ENCODE measurements at places on chromosomes 3 and 15.

- DNase-seq, result no peak
Observed at GRCh38 chr15:25741256-25741580, 121.9 kb downstream of the ATP10A start.

GRCh38 chr15:25710184-25710583 is 152.9 kb downstream of the ATP10A start:
- no peak for DNase-seq

- DNase-seq, result no peak
Observed at GRCh38 chr15:95121191-95121590, 889.8 kb downstream of the MCTP2 start.

DNA sequence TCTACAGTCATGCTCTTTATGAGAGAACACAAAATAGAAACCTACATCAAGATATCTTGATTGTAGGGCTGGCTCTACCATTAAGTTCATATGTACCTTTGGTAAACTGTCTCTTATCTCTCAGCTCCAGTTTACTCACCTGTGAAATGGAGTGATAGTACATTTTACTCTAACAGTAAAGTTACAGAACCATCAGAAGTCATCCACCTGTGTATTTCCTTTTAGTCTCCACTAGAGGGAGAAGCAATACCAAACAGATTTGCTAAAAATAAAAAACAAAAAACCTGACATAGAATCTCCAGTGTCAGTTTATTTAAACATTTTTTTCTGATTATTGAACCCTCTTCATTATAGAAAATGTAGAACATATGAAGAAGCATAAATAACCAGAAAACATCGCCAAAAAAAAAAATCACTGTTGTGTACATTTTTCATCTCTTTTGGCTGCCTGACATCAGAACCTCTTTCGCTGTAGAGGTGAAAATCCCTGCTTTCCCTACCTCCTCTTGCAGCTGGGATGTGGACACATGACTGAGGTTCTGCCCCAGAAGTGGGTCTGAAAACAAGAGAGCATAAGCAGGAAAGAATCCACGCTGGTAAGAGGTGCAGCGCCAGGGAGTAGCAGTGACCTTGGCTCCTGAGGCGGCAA is 48.7 kb upstream of the WDR72 start:
- DNase-seq, result no peak

GRCh38 chr3:153291059-153291685 is 129.1 kb downstream of the RAP2B start:
- no peak for DNase-seq

DNA sequence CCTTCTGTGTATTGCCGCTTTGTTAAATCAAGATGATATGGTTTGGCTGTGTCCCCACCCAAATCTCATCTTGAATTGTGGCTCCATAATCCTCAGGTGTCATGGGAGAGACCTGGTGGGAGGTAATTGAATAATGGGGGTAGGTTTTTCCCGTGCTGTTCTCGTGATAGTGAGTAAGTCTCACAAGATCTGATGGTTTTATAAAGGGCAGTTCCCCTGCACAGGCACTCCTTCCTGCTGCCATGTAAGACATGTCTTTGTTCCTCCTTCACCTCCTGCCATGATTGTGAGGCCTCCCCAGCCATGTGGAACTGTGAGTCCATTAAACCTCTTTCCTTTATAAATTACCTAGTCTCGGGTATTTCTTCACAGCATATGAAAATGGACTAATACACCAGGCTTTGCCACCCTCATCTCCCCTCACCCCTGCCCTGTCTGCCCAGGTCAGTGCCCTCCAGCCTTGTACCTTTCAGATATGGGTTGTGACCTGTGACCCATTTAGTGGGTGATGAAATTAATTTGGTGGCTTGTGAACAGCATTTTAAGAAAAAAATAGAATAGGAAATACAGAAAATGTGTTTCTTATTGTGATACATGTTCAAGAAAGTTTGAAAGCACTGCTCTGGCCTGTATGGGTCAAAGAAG is 56.1 kb upstream of the MCF2L2 start:
- DNase-seq, result no peak

DNA sequence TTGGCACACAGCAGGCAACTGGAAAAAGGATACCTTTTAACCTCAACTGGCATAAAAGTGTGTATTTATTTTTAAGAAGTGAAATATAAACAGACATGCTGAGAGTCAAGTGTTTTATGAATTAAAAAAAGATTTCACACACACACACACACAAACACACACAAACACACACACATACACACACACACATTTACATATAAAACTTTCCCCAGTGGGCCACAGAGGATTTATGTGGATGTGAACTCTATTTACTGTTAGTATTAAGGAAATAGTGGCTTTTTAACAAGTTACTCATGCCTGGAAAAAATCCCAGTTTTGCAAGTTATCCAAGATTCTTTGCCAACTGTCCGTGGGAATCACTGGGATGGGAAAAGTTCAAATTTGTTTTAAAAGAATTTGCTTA is 725.9 kb upstream of the NR2F2 start:
- DNase-seq, result no peak

DNA sequence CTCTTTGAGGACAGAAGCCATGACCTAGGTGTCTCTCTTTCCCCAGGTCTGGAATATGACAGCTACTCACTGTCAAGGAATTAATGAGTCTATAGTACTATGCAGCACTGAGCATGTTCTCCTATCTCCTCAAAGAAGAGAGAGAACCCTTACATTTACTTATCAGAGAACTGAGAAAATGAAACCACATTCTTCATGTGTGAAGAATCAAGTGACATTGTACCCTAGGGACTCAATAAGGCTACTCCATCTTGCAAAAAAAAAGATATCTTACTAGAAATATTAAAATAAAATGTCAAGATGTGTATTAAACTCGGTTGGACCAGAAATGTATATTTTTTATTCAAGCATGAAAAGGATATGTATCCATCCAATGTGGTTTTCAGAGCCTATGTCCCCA is 133.2 kb upstream of the COL8A1 start:
- DNase-seq, result peak; percentile 10

DNA sequence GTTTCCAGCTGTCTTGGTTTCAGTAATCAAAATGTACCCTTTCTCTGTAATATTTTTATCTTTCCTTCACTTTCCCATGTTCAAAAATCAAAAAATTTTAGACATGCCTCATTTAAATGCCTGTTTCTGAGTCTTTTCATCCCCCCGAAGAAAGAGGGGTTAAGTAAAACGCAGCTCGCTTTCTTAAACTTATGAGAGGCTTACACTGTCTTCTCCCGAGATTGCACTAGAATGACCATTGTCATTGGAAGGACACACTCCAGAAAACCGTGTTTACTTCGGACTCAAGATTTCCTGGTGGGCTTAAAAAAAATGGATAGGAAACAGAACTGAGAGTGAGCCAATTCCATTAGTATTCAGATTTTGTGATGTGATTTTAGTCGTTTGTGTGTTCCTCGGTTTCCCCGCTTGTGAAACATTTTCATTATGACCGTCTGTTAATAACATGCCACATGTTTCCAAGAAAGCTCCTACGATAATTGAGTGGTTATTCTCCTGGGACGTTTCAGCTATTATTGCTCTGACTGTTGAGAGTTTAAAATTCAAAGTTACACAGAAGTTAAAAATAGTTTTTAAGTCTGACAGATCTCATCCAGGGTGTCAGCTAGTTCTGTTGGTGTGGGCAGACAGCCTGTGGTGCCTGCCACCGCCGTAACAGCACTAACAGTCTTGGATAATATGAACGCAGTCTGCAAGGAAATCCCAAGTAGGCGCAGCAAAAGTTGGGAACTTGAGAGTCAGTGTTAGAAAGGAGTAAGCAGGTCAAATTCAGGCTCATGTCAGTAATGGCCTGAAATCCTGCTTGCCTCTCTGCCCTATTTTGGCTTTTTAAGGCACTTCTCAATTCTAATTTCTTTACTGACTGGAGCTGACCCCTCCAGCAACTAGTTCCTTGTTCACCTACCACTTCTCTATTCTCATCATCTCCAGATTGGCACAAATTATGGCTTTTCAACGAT is 1.5 kb downstream of the CRYBG3 start:
- no peak for DNase-seq

DNA sequence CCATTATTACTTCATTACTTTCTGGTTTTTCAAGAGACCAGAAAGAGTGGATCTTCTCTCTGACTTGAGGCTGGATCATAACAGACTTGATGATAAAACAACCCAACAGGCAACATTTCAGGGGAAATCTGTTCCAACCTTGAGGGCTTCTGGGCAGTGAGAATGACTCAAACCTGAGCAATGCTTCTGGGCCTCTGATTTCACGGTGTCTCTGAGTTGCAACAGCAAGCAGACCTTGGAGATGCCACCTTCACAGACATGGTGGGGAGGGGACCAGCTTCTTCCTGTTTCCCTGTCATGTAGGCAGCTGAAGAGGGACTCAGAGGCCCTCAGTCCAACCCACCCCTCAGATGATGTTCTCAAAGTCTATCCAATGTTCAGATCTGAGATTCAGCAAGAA is 104.0 kb downstream of the ABHD5 start:
- no peak for DNase-seq

DNA sequence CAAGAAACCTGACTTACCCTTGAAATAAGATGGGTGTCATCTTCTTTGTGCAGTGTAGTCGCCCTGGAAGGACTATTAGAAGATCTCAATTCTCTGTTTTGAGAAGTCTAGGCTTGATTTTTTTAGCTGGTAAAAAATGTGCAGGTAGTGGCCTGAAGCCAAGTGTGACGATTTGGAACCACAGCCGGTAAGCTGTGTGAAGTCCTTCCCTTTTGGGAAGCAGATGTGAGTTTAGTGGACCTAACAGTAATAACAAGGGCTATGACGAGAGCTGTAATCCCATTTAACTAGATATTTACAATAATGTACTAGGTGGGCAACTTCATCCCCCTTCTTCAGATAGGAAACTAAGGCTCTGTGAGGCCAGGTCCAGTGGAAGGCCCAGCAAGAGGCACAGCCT is 81.7 kb upstream of the MYZAP start:
- DNase-seq, result no peak

DNA sequence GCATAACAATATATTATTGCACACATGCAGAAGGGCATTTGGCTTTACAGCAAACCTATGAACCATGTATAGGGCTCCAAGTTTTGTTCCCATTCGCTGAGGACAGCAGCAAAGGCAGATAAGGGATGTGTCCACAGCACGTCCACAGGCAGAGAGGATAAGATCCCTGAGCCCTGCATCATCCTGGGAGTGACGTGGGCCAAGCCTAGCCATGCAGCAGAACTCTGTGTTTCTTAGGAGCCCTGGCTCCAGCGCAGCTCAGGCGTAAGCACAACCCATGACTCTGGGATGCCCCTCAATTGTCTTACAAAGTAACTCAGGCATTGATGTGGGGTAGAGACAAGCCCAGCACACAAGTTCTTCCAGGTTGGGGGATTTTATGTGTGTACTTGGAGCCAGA is 194.3 kb upstream of the CTDSPL start:
- no peak for DNase-seq

GRCh38 chr3:121998030-121998580 is 23.9 kb downstream of the ILDR1 start:
- DNase-seq, result no peak

- DNase-seq, result no peak
Observed at GRCh38 chr3:46298871-46299607, 54.9 kb upstream of the CCR2 start.

GRCh38 chr3:32280262-32280910 is 41.9 kb downstream of the CMTM8 start:
- no peak for DNase-seq

GRCh38 chr3:191240486-191240885 is 41.4 kb downstream of the OSTN start:
- DNase-seq, result no peak

DNA sequence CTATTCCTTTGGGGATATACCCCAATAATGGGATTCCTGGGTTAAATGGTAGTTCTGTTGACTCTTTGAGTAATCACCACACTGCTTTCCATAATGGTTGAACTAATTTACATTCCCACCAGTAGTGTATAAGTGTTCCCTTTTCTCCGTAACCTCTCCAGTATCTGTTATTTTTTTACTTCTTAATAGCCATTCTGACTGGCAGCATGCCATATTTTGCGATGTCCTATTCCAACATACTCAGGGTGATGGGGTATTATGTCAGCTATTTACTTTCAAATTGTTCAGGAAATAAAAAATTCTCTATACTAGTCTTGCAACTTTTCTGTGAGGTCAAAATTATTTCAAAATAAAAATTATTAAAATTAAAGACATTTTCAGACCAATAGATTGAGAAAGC is 9.1 kb upstream of the PARP14 start:
- DNase-seq, result no peak

- DNase-seq, result no peak
Observed at GRCh38 chr3:95797081-95797480, 1017.3 kb upstream of the EPHA6 start.

- no peak for DNase-seq
Observed at GRCh38 chr15:57550640-57551039, 41.1 kb upstream of the MYZAP start.

GRCh38 chr15:66821307-66821706 is 119.3 kb downstream of the SMAD6 start:
- DNase-seq, result no peak

DNA sequence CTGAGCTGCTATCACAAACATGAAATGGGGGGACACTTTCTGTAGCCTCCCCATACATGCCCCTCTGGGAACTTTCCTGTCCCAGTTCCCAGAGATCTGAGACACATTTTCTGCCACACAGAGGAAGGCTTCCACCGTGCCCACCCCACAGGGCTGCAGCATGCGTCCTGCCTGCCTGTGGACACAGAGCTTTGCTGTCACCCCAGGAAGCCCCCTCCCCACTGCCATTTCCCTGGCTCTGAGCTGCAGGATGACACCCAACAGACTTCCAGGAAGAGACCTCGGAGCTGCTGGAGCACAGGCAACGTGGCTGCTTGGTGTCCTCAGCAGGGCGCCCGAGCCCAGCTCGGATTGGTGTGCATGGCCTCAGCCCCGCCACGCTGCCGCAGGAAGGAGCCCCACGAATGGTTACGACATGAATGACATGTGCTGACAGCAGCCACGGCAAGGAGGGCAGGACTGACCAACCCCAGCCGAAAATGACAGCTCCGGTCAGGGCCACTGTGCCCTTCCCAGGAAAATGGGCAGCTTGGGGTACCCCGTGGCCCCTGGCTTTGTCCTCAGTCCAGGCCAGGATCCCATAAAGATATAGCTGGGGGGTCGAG is 81.3 kb downstream of the VGLL4 start:
- DNase-seq, result no peak

GRCh38 chr3:178198329-178198728 is 337.9 kb upstream of the KCNMB2 start:
- DNase-seq, result no peak

GRCh38 chr3:70386846-70387245 is 74.4 kb upstream of the MDFIC2 start:
- DNase-seq, result no peak
